ENCODE measurements at places on chromosomes 7 and 10.

DNA sequence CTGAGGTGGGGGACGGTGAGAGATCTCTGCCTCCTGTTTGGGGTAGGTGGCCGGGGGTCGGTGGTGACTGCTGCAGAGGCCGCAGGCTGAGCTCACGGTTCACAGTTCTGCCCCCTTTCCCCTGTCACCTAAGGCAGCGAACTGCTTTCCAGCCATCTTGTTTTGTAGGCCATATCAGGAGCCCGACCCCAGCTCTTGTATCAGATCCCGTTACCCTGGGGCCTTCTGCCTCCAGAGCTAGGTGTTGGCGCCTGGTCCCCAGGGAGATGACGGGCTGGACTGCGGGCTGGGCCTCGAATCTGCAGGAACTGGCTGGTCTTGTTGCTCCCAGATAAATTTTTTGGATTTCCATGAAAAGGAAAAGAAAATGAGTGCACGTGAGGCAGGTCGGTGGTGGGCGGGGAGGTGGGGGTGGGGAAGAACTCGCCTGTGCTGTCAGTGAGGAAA is 183.0 kb downstream of the DNAJB6 start:
- no peak for DNase-seq

- DNase-seq: no peak
Observed at GRCh38 chr7:80333040-80333439, 178.8 kb downstream of the GNAT3 start.

DNA sequence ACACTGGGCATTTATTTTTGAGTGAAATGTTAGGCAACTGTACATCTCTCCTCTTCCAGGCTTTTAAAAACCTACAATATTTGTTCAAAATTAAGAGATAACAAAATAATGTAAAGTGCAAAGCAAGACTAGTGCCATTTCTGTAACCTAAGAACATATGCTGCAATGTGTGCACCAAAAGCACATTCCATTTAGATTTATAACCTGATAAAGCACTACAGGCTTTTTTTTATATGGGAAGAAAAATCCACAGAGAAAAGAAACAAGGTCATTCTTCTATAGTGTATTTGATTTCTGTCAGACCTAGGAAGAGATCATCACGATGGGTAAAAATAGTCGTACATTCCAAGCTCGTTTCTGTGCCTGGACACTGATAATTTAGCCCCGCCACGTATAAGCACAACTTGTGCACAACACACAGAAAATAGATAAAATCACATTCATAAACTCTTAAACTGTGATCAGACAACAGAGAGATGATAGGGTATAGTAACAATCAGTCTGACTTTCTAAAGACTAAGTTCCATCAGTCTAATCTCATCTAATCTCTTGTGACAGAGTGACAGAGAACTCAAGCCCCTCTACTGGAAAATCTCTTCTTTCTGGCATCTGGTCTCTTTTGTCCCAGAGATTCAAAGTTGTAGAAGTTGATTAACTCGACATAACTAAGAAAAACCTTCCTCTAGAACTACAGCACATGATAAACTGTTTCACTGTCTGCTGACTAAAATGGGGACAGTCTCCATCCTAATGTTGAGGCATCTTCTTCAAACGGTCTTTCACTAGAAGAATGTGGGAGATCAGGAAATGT is 6.7 kb downstream of the LAMB1 start:
- no peak for DNase-seq

DNA sequence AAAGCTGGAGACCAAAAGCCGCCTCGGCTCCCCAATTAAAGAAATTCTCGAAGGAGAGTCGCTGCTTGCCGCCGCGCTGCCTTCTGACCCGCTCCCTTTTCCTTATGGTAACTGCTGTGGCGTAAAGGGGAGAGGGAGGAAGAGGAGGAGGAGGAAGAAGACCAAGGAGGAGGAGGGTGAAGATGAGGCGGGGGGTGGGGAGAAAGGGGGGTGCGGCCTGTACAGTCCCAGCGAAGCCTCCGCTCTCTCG is 388 bp downstream of the CNOT4 start:
- DNase-seq: no peak

DNA sequence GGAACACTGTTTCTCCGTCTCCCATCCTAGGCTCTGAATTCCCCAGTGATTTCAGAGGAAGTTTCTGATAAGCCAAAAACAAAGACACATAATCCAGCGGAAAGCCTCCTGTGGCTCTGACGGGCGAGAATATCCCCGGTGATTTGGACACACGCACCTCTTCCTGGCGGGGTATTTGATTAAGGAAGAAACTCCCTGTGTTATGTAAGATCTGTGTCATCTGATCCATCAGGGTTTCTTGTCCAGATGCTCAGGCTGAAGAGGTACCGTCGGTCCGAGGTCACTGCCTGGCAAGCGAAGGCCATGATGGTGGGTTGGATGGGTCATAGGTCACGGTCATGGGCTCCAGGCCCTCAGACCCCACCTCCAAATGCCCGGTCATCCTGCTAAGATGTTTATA is 39.6 kb upstream of the DNAJB6 start:
- no peak for DNase-seq

GRCh38 chr7:99083068-99083651 is 60.7 kb downstream of the SMURF1 start:
- no peak for DNase-seq

DNA sequence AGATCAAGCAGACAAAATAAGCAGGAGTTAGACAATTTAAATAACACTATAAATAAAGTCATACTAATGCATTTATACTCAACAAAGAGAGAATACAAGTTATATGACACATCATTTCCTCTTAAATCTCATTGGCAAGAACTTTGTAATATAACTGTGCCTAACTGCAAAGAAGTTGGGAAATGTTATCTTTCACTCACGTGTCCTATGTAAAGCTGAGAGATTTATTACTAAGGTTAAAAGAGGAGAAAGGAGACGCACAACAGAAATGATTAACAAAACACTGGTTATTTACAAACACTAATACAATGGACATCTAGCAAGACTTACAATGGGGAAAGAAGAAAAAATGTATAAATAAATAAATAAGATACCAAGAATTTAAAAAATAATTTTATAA is 12.7 kb upstream of the TMEM273 start:
- DNase-seq: no peak

DNA sequence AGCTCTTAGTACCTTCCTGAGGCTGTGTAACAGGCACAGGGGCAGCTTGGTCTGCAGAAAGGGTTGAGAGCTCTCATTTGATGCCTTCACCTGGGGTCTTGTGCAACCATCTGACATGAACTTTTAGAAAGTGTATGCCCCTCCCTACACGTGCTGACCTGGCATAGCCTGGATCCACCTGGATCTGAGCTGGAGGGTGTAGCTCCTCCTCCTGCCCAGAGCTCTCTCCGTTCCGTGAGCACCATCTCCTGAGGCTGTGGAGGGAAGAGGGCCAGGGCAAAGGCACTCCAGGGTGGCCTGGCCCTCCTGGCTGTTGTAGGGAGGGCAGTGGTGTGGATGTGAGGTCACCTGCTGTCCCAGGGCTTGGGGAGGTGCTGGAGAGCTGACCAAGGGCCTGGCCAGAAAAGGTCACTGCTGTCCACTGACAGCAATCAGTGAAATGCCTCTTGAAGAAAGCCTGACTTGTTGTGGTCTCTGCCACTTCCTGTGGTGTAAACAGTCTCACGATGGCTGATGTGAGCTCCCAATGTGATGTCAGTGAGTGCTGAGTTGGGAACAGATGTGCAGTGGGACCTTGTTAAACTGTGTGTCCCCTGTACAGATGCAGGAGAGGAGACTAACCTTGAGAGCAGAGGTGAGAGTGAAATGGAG is 23.0 kb downstream of the AMZ1 start:
- DNase-seq: no peak

- DNase-seq: no peak
Observed at GRCh38 chr10:125692601-125693523, 9.9 kb upstream of the TEX36 start.

GRCh38 chr7:100158229-100159098 is at the start of gene TRAPPC14:
Gene TRAPPC14, minus strand, starts transcription at chr7:100158723. Its CDS starts 224 bp downstream, at chr7:100158499.
- peak; percentile 79 for DNase-seq

- no peak for DNase-seq
Observed at GRCh38 chr10:43262902-43263466, 3.9 kb downstream of the RASGEF1A start.

Measured in stimulated activated CD8-positive, alpha-beta memory T cell treated with anti-CD3 and anti-CD28 coated beads, Interleukin-4, amount 100 ng/mL, for 1 hour (primary cell).